A172 (cell line): ENCODE measurements at places on chromosomes 6 and 20. TPM values are rescaled to one million over a fixed set of nuclear protein-coding genes. Genes with fewer than 3 reads are reported as not detected.

DNA sequence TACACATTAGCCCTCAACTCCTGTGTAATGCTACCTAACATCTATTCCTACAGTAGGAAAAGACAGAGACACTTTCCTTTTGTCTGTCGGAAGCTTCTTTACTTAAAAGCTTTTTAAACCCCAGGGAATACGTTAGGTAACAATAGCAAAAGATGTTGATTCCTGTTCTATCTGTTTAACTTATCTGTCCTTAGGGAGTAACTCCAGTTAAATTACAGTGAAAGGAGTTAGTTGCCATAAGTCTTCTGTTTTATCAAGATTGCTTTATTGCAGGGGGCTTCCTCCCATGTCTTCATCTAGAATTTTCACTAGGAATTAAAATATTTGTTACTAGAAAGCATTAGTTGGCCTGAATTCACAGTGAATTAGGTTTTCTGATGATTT, 26.2 kb downstream of the TOP1 start:
- DNase-seq: no peak

DNA sequence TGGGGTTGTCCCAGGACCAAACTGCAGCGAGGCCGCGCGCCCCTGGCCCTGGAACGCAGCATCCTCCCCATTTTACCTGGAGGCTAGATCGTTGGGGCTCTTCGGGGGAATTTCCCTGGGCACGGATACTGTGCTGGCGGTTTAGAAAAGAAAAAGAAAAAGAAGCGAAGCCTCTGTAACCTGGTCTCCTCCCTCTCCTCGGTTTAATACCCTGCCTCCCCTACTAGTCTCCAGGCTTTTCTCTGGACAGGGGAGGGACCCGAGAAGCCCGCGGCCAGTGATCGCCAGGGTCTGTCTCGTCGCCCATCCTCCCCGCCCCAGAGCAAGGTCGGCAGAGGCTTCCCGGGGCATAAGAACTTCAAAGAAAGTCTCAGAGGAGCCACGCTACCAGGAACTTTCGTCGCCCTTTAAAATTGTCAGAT, 6.1 kb upstream of the LAMP5 start:
- no peak for DNase-seq

DNA sequence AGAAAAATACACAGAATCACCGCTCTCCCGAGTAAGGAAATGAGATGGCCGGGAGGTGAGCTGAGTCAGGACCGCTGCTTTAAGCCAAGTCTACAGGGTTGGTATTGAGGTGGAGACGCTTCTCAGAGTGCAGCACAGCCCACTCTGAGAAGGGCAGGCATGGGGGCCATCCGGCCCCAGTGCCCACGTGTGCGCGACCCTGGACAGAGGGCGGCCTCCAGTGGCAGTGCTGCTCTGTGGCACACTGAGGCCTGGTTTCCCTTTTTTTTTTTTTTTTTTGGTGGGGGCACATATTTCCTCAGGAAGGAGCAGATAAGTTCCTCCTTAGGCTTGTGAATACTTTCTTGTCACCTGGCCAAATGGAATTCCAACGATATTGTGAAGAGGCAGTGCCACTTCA, 88.8 kb downstream of the FOXC1 start:
- DNase-seq: no peak

Gene SRMS
- total RNA-seq: not detected in 2 replicates

Gene DUSP15
- total RNA-seq: 2.4 and 2.5 TPM in 2 replicates
